Naive thymus-derived CD8-positive, alpha-beta T cell (primary cell): ENCODE measurements at places on chromosomes 5 and 9.

GRCh38 chr9:127637322-127637847 lies 25.3 kb downstream of the STXBP1 start:
- H3K4me3 ChIP-seq: no peak overlapping the region
- H3K27ac ChIP-seq: no peak overlapping the region
- DNase-seq: no peak
- H3K36me3 ChIP-seq: no peaks in the 10 kb centered on the region
- peaks cover 2% of the 10 kb centered on the region for H3K27me3 ChIP-seq

DNA sequence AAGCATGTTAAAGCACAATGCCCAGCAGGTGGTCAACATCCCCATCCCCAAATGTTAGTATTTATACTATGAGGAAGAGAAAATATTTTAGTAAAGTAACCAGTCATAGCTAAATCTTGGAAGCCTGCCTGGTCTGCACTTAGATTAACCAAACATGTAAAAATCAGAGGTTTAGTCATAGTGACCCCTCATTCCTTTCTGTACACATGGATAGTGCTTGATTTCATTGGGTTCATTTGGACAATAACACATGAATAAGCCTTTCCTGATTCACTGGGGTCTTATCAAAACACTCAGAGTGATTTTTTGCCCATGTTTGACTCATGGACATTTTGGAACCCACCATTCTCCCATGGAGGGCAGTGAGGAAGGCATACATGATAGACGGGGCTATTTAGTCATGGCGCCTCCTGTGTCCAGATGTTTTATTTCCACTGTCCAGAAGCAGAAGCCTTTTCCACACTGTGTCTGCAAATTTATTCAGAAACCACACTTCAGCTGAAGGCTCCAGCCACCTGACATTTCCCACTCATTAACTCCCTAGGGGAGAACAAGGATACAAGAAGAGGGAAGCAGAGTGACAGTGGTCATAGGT lies 32.5 kb downstream of the OR1J1 start:
- no peak for DNase-seq
- H3K27ac ChIP-seq: no peak overlapping the region
- no peak overlapping the region for H3K4me3 ChIP-seq
- no peaks in the 10 kb centered on the region for H3K4me1 ChIP-seq
- H3K27me3 ChIP-seq: peaks cover 62% of the 10 kb centered on the region
- H3K36me3 ChIP-seq: no peaks in the 10 kb centered on the region

DNA sequence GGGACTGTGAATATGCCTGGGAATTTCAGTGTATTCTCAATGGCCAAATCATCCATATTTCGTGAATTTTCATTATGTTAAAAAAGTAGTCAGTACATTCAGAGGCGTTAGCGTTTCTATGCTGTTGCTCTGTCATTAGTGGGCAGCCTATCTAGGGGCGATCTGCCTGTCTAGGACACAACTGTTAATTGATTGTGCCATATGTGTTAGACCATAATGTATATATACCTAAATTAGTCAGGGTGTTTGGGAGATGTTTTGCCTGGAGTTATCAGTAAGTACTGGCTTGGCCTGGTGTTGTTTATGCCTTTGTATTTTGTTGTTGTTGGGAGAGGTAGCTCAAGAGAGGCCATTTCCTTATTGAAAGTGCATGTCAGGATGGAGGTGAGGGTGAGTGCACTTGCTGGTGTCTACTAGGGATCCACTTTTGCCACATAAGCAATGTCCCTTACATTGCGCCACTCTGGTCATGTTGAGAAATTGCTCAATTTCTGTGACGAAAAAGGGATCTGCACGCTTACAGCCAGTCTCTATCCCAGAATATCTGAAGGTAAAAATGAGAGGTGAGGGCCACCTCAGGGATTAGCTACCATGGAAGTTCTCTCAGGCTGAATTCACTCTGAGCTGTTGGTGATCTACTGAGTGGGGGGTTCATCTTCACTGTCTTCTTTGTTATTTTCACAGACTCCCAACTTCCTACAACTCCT lies 123.3 kb downstream of the ST8SIA4 start:
- H3K27me3 ChIP-seq: no peaks in the 10 kb centered on the region
- peaks cover 27% of the 10 kb centered on the region for H3K4me1 ChIP-seq
- H3K27ac ChIP-seq: peak overlapping the region; percentile 92
- no peaks in the 10 kb centered on the region for H3K36me3 ChIP-seq

- H3K27ac ChIP-seq: no peak overlapping the region
- no peaks in the 10 kb centered on the region for H3K4me1 ChIP-seq
- no peak overlapping the region for H3K4me3 ChIP-seq
- peaks cover 17% of the 10 kb centered on the region for H3K36me3 ChIP-seq
- no peak for DNase-seq
Measured at GRCh38 chr5:32362527-32362926, 49.8 kb upstream of the MTMR12 start.

DNA sequence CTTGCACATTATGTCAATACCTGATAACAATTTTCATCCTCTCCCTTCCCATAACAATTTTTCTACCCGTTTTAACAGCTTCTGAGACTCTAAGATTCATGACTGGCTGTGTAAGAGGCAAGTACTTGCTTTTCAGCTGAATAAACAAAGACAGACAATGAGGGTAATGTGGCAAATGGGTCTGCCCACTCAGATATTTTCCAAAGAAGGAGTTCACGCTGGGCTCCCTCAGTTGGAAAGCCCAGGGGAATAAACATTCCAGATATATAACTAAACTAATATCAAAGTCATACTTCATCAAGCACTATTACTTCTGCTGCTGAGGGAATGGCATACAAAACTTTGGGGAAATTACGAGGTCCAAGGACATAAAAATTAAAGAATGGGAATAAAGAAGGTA lies 24.4 kb downstream of the MEGF9 start:
- no peaks in the 10 kb centered on the region for H3K27me3 ChIP-seq
- H3K27ac ChIP-seq: no peak overlapping the region
- DNase-seq: no peak
- H3K36me3 ChIP-seq: peaks cover 16% of the 10 kb centered on the region
- H3K4me3 ChIP-seq: no peak overlapping the region
- H3K4me1 ChIP-seq: peaks cover 18% of the 10 kb centered on the region

- H3K36me3 ChIP-seq: peaks cover 2% of the 10 kb centered on the region
- peak overlapping the region; percentile 93 for H3K4me3 ChIP-seq
- H3K4me1 ChIP-seq: peaks cover 81% of the 10 kb centered on the region
- no peaks in the 10 kb centered on the region for H3K27me3 ChIP-seq
- peak; percentile 78 for DNase-seq
Measured at GRCh38 chr5:131252824-131253171, 11.1 kb upstream of the CDC42SE2 start.

- H3K27ac ChIP-seq: no peak overlapping the region
- H3K36me3 ChIP-seq: peaks cover 16% of the 10 kb centered on the region
- peaks cover 3% of the 10 kb centered on the region for H3K4me1 ChIP-seq
- H3K4me3 ChIP-seq: no peak overlapping the region
- H3K27me3 ChIP-seq: no peaks in the 10 kb centered on the region
- no peak for DNase-seq
Measured at GRCh38 chr5:78896132-78896531, 89.0 kb downstream of the ARSB start.

- no peaks in the 10 kb centered on the region for H3K27me3 ChIP-seq
- H3K4me3 ChIP-seq: no peak overlapping the region
- H3K4me1 ChIP-seq: peaks cover 21% of the 10 kb centered on the region
- H3K36me3 ChIP-seq: no peaks in the 10 kb centered on the region
- DNase-seq: peak; percentile 72
Measured at GRCh38 chr9:33225319-33226147, 14.4 kb upstream of the SPINK4 start.

GRCh38 chr5:17951392-17952169 lies 317.3 kb downstream of the TAF11L14 start:
- no peaks in the 10 kb centered on the region for H3K36me3 ChIP-seq
- DNase-seq: no peak
- H3K4me1 ChIP-seq: no peaks in the 10 kb centered on the region
- no peak overlapping the region for H3K4me3 ChIP-seq
- H3K27me3 ChIP-seq: no peaks in the 10 kb centered on the region

DNA sequence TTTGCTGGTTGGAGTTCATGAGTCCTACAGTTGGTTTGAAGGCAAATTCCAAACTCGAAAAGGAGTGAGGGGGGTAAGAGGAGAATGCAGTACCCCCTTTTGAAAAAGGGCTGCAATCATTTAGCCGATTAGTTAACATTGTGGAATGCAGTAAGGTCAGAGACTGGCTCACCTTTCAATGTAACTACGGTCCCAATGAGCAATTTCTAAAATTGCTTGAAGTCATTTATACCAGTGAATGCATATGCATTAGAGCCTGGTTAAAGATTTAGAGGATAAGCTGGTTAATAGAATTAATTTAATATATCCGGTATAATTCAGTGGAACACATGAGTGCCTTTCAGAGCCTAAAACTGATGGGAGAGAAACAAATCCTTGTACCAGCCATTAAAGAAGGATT lies 172.6 kb upstream of the PAPPA start:
- no peaks in the 10 kb centered on the region for H3K27me3 ChIP-seq
- no peak overlapping the region for H3K4me3 ChIP-seq
- no peaks in the 10 kb centered on the region for H3K36me3 ChIP-seq
- H3K4me1 ChIP-seq: no peaks in the 10 kb centered on the region
- no peak overlapping the region for H3K27ac ChIP-seq

DNA sequence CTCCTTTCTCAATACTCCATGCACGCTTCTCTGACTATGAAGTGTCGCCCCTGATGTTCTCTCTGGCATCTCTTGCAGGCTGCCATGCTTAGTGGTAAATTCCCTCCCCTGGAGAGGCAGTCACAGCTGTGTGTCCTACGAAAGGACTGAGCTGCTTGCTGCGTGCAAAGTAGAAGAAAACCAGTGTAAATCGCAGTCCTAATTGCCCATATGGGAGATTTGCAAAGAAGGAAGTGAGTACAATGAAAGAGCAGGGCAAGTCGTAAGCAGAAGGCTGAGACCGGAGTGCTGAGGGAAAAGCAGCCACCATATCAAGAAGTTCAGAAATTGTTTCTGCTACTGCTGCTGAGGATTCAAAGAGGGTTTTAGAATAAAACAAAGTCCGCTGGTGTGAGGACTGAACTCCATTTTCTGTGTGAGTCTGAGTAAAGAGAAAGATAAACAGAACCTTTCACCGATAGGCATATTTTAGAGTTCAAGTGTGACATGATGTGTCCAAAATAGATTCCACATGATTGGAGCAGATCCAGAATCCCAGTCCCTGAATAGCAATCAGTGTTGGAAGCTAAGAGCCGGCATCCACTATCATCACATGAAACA lies 507.8 kb upstream of the MPDZ start:
- no peak for DNase-seq
- no peak overlapping the region for H3K27ac ChIP-seq
- no peaks in the 10 kb centered on the region for H3K4me1 ChIP-seq

GRCh38 chr5:1281038-1281882 lies 13.6 kb downstream of the TERT start:
- peaks cover 1% of the 10 kb centered on the region for H3K4me1 ChIP-seq
- no peak overlapping the region for H3K27ac ChIP-seq
- H3K27me3 ChIP-seq: no peaks in the 10 kb centered on the region
- H3K4me3 ChIP-seq: no peak overlapping the region
- no peak for DNase-seq
- no peaks in the 10 kb centered on the region for H3K36me3 ChIP-seq

- no peak overlapping the region for H3K27ac ChIP-seq
- no peak for DNase-seq
- no peaks in the 10 kb centered on the region for H3K27me3 ChIP-seq
- H3K4me3 ChIP-seq: no peak overlapping the region
- peaks cover 21% of the 10 kb centered on the region for H3K36me3 ChIP-seq
Measured at GRCh38 chr9:76045221-76045620, 154.7 kb downstream of the PCSK5 start.

GRCh38 chr9:124894741-124895170 lies 32.8 kb downstream of the ARPC5L start:
- H3K36me3 ChIP-seq: peaks cover 32% of the 10 kb centered on the region
- peak overlapping the region; percentile 77 for H3K27ac ChIP-seq
- DNase-seq: peak; percentile 66
- H3K27me3 ChIP-seq: peaks cover 10% of the 10 kb centered on the region
- H3K4me1 ChIP-seq: peaks cover 31% of the 10 kb centered on the region
- peak overlapping the region; percentile 89 for H3K4me3 ChIP-seq

GRCh38 chr5:65790371-65791163 lies 68.6 kb downstream of the NLN start:
- H3K27ac ChIP-seq: no peak overlapping the region
- no peak overlapping the region for H3K4me3 ChIP-seq
- no peak for DNase-seq
- H3K27me3 ChIP-seq: no peaks in the 10 kb centered on the region
- peaks cover 20% of the 10 kb centered on the region for H3K36me3 ChIP-seq

GRCh38 chr9:86057491-86057890 lies 41.9 kb downstream of the GOLM1 start:
- no peak overlapping the region for H3K27ac ChIP-seq
- no peak for DNase-seq
- H3K36me3 ChIP-seq: no peaks in the 10 kb centered on the region

DNA sequence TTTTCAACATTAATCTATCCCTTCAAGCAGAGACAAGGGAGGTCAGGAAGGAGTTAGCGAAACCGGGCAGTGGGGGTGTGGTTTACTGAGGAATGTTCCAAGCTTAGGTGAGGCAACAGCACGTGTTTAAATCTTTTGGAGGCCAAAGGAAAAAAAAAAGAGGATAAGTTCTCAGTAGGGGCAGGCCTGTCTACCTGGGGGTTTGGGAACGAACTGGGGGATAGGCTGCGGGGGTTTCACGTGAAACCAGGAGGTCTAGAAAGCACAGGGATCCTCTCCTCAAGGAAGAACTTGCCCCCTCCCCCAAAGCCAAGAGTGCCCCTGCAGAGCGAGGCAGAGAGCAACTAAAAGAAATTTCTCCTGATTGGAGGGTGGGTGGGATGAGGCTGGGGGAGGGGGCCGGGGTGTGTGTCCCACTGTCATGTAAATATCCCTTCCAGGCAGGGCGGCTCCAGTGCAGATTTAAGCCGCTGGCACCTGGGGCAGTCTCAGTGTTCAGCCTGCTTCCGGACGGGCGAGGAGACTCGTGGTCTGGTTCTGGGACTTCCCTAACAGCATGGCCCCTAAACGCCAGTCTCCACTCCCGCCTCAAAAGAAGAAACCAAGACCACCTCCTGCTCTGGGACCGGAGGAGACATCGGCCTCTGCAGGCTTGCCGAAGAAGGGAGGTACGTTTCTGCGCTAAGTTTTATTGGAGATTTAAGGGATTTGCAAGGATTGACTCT lies 5.5 kb upstream of the SET start:
- no peaks in the 10 kb centered on the region for H3K36me3 ChIP-seq
- peak overlapping the region; percentile 93 for H3K4me3 ChIP-seq
- H3K27me3 ChIP-seq: no peaks in the 10 kb centered on the region
- H3K27ac ChIP-seq: peak overlapping the region; percentile 98
- DNase-seq: no peak

GRCh38 chr9:3455717-3456116 lies 70.1 kb downstream of the RFX3 start:
- H3K27me3 ChIP-seq: no peaks in the 10 kb centered on the region
- H3K4me1 ChIP-seq: peaks cover 5% of the 10 kb centered on the region
- H3K4me3 ChIP-seq: no peak overlapping the region
- no peak for DNase-seq

- no peaks in the 10 kb centered on the region for H3K27me3 ChIP-seq
- DNase-seq: no peak
- no peak overlapping the region for H3K4me3 ChIP-seq
- H3K27ac ChIP-seq: no peak overlapping the region
Measured at GRCh38 chr5:107010060-107010459, 660.7 kb downstream of the EFNA5 start.

- H3K27ac ChIP-seq: no peak overlapping the region
- no peak for DNase-seq
- no peaks in the 10 kb centered on the region for H3K36me3 ChIP-seq
- peaks cover 11% of the 10 kb centered on the region for H3K27me3 ChIP-seq
- H3K4me3 ChIP-seq: no peak overlapping the region
- no peaks in the 10 kb centered on the region for H3K4me1 ChIP-seq
Measured at GRCh38 chr5:135615171-135615570, 36.4 kb upstream of the CXCL14 start.

GRCh38 chr9:111975709-111976108 lies 79.1 kb downstream of the UGCG start:
- H3K4me1 ChIP-seq: peaks cover 18% of the 10 kb centered on the region
- no peak overlapping the region for H3K27ac ChIP-seq
- no peaks in the 10 kb centered on the region for H3K36me3 ChIP-seq
- H3K4me3 ChIP-seq: no peak overlapping the region
